CD8-positive, alpha-beta T cell (primary cell): ENCODE measurements at places on chromosomes 2 and 18.

DNA sequence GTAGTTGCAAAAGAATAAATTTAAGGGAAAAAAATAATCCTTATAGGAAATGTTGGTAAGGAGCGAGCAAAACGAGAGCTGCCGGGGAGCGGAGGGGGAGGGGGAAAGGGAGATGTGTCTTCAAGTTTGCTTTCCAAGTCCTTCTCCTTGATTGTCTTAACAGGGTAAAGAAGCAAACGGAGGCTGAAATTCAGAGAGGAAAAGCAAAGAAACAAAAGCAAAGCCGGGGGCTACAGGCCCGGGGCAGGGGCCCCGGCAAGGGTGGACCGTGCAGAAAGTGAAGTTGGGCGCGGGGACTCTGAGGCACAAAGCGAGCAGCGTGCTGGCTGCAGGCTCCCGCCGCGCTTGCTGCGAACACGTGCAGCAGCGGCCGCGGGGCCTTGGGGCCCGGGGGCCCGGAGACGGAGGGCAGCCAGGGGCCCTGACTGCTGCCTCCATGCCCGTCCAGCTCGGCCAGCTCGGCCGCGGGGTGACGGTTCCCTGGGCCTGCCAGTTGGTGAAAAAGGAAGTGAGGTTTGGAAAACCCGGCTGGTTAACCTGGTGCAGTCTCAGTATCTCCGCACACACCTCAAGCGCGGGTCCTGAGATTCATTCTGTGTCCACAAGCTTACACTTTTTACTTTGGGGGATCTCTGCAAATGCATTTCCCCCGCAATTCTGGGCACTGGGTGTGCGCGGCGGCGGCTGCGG is 4.1 kb downstream of the BCL11A start:
- DNase-seq: no peak

DNA sequence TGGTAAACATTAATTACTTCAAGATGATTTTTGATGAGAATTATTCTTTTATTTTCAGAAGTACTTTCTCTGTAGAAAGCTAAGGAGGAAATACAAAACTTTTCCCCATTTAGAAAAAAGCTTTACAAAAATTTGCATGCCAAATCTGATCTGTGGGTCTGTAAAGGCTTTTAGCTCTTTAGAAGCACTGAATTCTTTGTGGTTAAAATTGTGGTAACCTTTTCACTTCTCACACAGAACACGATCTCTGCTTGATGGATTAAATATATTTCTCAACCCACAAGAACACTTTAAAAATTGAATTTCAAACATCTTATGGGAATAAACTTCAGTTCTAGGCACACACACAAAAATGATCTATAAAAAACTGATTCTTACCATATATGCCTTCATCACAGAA is 63.7 kb downstream of the VIL1 start:
- DNase-seq: no peak

DNA sequence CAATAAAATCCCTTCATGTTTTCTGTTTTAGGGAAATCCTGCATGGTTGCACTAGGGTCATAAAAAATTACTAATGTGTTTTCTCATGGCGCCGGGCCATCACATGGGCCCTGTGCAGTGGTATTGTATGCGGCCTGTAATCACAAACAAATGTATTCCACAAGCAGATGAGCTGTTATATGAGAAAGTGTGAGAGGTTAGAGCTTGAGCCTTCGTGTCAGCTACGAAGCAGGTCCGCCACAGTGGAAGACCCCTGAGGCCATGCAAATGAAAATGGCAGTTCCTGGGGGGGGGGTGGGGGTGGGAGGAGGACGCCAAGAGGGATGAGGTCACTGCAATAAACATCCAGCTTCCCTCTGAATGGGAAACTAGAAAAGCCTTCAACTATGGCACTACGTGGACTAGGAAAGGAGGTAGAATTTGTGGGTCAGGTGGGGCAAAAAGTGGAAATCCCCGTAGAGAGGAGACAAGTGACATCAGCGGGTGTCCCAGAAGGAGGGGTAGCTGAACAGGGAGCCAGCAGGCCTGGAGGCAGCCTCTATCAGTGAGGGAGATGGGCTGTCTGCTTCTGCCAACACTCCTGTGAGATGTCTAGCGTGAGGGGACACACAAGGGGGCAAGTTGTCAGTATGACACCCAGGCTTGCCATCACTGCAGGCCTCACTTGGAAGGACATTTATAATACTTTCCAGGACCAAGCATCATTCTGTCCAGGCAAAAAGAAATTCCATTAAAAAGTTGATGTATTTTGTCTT is 130.3 kb upstream of the CTAGE1 start:
- DNase-seq: no peak

GRCh38 chr2:104213758-104214157 is 640.2 kb upstream of the POU3F3 start:
- no peak for DNase-seq
